Common myeloid progenitor, CD34-positive (primary cell): ENCODE measurements at places on chromosomes 11 and 22.

DNA sequence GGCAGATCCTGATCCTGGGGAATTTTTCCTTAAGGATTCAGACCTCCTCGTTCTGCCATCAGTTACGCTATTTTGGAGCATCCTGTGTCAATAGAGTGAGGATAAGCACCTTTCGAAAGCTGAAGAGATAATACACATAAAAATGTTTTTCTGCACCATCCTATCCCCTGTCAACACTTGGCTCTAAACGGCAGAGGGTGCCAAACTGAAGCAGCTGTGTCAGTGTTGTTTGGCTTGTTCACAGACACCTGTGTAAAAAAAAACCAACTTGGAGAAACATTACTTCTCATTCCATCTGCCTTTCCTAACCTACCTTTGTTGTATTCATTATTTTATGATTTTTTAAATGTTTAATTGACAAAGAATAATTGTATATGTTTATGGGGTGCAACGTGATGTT is 417.0 kb upstream of the DDI1 start:
- peak; percentile 6 for DNase-seq

GRCh38 chr11:120431633-120432032 is 79.9 kb upstream of the GRIK4 start:
- peak; percentile 59 for DNase-seq

DNA sequence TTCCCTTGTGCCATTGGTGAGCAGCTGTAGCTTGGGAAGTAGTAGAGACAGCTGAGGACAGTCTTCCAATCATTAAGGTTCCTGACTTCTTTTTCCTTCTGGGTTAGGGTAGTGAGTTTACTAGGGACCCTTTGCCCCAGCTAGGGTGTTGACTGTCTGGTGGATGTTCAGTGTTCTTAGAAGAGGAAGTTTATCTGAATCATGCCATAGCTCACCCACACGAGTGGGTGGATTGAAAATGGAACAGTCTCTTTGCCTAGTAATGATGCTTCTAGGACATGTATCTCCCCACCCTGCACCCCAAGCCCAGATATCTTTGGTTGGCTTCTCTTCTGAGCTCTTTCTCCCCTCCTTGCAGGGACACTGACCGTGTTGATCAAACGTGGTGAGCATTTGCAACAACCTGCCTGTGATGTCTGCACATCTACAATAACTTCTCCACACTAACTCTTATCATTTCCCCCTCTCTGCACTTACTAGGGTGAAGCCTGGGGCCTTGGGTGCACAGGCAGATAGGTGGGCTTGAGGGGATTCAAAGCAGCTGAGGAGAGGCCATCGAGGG is 57.1 kb upstream of the HORMAD2 start:
- no peak for DNase-seq

- no peak for DNase-seq
These were observed 20.9 kb downstream of the DKK3 start for GRCh38 chr11:11987503-11988022.

- peak; percentile 86 for DNase-seq
These were observed 4.5 kb upstream of the TP53I11 start for GRCh38 chr11:44955015-44955738.

GRCh38 chr11:117071344-117071787 is 26.9 kb downstream of the SIK3 start:
- peak; percentile 58 for DNase-seq

DNA sequence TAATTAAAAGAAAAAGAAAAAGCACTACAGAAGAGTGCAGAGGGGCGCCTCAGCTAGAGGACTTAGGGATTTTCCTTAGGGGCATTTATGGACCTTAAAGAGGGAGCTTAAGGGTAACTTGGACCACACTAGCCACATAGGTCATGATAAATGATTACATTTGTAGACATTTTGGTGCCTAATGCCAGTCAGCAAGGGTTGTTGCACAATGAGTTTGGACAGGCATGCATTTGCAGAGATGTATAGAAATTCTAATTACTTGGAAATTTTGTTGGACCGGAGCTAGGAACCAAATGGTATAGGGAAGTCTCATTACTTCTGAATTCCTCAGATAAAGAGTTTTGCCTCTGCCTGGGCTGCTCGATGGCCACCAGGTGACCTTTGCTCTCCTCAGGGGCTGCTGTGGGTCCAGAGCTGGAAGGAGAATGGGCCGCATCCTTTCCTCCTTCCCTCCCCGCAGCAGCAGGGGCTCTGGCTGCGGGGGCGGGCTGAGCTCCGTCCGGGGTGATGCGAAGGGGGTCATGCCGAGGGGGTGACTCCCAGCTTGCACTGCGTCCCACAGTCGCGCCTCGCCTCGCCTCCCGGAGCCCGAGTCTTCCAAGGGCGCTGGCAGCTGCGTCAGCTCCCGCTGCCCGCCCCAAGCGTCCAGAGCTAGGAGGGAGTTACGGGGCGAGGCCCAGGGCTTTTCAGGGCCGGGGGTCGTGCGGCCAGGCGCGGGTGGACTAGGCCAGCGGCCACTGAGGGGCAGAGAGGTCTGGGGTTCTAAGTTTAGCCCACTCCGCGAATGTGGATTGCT is 20.3 kb upstream of the MALAT1 start:
- DNase-seq, result no peak

DNA sequence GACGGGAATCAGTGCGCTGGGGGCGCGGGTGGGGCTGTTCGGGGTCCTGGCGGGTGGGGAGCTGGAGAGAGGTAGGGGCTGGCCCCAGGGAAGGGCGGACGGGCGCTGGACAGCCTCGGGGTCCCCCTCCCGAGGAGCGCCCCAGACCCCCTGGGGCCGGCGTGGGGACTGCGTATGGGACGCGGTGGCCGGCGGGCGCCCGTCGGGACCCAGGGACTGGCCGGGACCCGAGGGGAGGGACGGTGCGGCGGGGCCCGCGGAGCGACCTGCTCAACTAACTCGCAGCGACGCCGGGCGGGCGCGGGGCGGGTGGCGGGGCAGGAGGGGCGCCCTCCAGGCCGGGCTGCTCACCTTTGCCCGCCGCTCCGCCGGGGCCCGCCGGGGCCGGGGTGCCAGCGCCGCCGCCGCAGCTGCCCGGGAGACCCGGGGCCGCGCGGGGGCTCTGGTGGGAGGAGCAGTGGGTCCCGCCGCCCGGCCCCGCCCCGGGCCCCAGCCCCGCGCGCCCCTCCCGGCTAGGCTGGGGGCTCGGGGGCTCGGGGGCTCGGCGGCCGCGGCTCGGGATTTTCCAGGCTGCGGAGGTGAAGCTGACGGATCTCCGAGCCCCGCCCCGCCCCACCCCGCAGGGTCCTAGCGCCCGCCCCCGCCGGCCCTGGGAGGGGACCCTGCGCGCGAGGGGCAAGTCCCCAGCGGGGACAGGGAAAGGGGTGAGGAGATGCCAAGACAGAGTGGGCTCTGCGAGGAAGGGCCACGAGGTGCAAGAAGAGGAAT is 12.3 kb downstream of the STARD10 start:
- no peak for DNase-seq

DNA sequence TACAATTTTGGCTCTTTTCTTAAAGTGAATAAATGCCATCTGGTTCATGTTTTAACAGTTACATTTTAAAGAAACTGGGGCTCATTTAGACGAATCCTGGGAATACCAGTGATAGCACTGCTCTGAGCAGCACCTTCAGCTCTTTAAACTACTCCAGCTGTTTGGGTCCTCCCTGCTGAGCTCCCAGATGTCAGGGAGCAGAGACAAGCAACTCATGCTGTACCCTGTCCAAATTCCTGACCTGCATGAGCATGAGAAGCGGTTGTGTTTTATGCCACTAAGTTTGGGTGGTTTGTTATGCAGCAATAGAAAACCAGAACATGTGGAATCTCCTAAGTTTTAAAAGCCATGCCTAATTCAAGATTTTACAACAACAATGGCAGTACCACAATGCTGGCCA is 90.0 kb downstream of the FDX1 start:
- no peak for DNase-seq

- DNase-seq, result no peak
These were observed 48.8 kb downstream of the TRIM44 start for GRCh38 chr11:35711173-35711910.

DNA sequence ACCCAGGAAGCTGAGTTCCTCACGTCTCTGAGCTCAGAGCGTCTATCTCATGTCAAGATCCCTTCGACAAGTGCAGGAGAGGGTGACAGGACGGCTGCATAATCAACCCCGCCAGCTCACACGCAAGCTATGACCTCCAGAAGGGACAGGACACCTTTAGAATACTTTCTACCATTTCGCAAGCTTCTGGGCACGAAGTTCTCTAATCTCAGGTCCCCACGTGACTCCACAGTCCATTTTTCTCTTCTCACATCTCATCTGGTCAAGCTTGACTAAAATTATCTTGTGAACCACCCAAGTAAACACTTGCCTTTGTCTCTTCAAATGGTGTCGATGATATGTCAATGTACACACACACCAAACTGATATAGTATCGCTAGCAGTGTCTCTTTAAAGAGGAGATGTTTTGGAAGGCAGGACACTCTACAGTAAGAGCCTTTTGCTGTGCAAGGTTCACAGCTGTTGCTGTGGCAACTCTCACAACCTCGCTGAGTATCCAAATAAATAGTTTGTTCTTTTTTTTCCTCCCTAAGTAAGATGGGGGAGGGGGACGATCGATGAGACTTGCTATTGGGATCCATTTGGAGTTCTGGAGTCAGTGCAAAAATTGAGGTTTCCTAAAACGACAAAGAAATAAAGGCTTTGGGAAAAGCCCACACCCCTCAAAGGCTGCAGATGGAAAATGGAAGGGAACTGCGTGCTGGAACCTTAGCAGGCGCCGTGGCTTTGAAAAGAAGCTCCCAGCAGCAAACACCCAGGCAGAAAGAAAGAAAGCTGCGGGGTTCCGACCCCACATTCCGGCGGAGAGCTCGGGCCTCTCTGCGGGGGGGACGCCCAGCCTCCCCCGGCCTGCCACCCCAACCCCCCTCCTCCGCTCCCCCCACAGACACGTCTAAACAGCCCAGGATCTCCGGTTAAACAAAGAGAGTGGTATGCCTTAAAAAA is 215.4 kb upstream of the UBASH3B start:
- DNase-seq, result peak; percentile 19

DNA sequence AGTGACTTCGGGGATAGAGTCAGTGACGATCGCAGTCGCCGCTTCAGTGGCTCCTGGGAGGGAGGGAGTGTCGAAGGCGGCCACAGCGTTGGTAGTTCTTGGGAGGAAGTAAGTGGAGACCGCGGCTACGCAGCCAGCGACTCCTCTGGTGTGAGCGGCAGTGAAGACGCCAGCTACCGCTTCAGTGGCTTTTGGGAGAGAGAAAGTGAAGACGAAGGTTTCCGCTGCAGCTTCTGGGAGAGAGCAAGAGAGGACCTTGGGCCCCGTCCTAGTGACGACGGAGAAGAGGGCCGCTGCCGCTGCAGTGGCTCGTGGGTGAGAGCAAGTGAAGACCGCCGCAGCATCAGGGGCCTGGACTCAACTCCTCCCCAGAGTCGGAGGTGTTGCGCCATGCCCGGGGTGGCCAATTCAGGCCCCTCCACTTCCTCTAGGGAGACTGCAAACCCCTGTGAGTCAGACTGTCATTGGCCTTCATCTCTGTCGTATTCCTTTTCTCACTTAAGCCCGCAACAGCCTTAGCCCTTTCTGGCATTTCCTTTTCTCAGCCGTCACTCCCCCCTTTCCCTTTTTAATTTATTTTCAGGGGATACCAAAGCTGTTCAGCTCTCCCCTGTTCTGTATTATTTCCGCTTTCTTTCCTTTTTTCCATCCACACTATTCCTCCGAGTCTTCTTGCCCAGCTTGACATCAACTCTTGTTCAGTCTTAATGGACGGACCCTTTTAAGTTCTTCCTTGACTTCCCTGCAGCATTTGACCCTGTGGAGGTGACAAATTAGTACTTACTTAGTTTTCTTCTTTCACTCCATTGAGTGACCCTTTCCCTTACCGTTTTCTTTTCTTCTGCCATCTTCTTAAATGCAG is 1.0 kb downstream of the ANKRD42 start:
- peak; percentile 82 for DNase-seq

GRCh38 chr22:20459152-20459542 is 21.5 kb upstream of the SCARF2 start:
- DNase-seq, result no peak

DNA sequence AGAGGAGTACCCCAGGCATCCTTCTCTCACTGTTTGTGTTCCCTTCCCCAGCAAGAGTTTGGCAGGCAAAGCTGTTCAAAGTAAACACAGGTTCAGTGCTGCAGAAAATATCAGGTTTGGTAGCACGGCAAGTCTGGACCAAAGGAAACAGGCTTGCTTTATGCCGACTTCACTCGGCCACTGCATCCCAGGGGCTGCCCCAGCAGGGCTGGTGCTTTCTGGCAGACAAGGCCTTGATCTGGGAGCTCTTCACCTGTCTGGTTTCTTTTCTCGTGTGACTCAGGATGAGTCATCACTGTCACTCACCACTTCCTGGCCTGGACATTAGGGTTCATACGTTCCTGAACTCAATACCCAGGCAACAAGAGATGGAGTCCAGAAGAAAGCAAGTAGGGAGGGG is 52.6 kb upstream of the NAV2 start:
- DNase-seq, result no peak

DNA sequence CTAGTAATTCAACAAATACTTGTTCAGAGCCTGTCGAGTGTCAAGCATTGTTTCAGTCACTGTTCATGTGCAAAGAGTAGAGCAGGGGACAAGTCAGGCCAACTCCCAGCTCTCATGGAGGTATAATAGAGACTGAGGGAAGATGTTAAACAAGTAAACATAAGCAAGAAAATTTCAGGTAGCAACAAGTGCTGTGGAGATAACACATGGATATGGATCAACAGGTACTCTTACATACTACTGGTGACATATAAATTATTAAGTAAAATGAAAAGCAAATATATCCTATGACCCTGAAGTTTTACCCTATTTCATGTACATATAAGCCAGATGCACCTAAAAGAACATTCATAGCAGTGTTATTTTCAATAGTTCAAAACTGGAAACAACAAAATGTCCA is 42.7 kb downstream of the SIK2 start:
- no peak for DNase-seq

DNA sequence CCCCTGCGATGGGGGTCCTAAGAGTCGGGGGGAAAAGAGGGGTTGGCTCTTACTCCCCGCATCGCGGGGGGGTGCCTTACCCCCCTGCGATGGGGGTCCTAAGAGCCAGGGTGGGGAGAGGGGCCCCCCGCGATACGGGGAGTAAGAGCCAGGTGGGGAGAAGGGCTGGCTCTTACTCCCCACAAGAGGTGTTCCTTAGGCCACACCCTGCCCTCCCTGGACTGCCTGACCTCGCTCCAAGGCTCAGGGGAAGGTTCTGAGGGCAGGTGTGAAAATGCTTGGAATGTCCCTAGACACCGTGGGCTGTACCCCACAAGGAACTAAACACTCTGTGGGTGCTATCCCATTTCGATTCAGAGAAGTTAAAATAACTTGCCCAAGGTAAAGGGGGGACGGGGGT is 7.8 kb downstream of the UNC93B1 start:
- DNase-seq, result no peak

DNA sequence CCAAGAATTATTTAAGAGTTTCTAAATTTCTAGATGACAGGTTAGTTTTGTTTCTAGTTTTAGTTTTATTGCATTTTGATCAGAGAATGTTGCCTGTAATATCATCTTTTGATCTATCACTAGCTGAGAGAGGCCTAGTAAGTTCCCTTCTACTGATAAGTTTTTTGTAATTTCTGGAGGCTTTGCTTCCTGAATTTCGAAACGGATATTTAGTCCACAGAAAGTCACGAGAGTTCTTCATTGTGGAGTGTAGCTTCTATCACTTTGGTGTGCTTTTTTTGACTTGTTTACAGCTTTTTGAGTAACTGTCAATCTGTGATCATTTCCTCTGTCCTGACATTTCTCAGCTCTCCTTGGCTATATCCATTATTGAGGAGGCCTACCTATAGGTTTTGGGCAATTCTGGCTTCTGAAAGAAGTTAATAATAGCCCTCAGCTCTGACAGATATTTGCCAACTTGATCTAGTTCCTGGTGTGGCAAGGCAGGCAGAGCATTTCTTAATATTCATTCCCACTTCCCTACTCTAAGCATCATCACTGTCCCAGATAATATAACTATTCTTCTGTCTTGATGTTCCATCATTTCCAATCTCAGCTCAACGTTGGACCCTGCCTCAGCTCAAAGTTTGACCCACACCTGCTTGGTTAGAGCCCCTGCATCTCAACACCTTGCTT is 171.3 kb downstream of the BLID start:
- no peak for DNase-seq
